ENCODE measurements at places on chromosomes 1 and 21. TPM values are rescaled to one million over a fixed set of nuclear protein-coding genes. Genes with fewer than 3 reads are reported as not detected.

GRCh38 chr1:14915356-14916054 lies 238.0 kb upstream of the TMEM51 start:
- no peak for DNase-seq

GRCh38 chr1:78688697-78689096 lies 39.1 kb downstream of the IFI44 start:
- DNase-seq, result no peak

- no peak for DNase-seq
These were observed 222.6 kb upstream of the KIAA0040 start for GRCh38 chr1:175415129-175415712.

Gene SERINC2
- polyA plus RNA-seq, result 43.3 TPM

Gene PRSS38
- polyA plus RNA-seq, result not detected

- DNase-seq, result no peak
These were observed 1.5 kb downstream of the RGS7 start for GRCh38 chr1:241355311-241356010.

- DNase-seq, result peak; percentile 93
These were observed at the start of gene USP16 for GRCh38 chr21:29024474-29025327. Gene USP16 (plus strand): TSS chr21:29024668. CDS start chr21:29027914, 3,246 bp downstream.

All from urinary bladder (tissue), 4 donors.